ENCODE measurements at places on chromosomes 3 and 15.

GRCh38 chr3:197573048-197573767 lies 17.4 kb upstream of the BDH1 start:
- DNase-seq: no peak

DNA sequence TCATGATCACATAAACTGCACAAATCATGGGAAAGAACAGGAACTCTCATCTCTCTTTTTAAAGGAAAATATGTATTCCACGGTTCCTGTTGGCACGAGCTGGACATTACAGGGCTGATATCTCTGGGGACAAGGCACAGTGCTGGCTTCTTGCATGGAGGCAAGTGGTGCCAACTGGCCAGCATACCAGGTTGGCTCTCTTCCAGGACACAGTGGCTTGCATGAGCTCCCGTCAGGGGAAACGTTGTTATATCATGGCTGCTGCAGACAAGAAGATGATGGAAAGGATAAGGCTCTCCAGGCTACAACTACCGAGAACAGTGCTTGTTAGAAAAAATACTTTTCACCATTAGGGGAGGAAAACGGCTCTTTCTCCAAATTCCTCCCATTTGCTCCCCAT lies 283.9 kb downstream of the RORA start:
- DNase-seq: no peak

GRCh38 chr3:13044496-13045240 lies 28.6 kb downstream of the IQSEC1 start:
- DNase-seq: no peak

- peak; percentile 52 for DNase-seq
Measured at GRCh38 chr3:29453284-29454001, 172.6 kb downstream of the RBMS3 start.

DNA sequence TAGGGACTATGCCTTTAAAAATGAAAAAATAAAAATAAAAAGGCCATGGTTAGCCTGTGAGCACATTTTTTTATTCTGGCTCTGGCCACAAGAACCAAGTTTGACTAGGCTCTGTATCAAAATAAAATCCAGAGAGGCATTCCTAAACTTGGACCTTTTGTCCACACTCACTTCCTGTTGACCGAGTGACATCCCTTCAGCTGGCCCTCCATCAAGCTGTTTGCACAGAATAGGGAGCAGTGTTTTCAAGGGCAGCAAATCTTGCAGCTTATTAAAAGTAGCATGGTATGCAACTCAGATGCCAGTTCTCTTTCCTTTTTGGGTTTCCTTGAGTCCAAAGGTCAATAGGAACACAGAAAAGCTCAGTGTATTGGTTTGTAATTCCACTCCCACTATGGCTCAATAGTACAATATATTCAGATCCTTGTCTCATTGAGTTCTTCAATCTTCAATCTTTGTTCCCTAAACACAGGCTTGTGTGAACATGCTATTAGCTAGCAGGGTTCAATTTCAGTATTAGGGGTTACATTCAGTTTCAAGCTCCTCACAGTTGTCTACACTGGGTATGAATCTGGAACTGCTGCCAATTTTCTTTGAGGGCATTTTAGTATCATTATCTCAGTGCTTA lies 244.5 kb downstream of the RBMS3 start:
- no peak for DNase-seq

DNA sequence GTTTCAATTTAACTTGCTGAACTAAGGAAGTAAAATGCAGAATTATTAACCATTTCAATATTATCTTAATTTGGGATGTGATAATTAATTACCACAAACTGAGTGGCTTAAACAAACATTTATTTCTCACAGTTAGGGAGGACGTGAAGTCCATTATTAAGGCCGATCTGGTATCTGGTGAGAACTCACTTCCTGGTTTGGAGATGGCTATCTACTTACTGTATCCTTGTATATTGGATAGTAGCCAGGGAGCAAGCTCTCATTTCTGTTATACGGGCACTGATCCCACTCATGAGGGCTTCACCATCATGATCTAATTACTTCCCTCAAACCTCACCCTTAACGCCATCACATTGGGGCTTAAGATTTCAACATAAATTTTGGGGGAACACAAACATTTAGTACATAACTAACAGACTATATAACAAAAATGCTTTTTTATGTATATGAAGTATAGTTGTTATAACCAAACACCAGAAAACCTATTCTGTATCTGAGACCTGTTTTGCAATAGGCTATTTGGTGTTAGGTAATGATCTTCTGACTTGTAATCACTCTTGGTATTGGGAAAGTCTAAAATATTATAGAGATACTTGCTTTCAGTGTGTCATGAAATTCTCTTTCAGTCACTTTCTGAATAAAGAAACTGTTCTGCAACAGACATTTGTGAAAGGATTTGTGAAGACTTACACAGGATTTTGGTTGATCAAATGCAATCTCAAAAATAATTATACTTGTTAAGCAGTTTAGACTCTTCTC lies 4.7 kb upstream of the KPNA4 start:
- no peak for DNase-seq

GRCh38 chr3:32249184-32249782 lies 10.8 kb downstream of the CMTM8 start:
- DNase-seq: no peak

- DNase-seq: no peak
Measured at GRCh38 chr15:47129033-47129432, 588.3 kb upstream of the SEMA6D start.

GRCh38 chr3:13637311-13637891 lies 88.5 kb downstream of the FBLN2 start:
- DNase-seq: no peak

DNA sequence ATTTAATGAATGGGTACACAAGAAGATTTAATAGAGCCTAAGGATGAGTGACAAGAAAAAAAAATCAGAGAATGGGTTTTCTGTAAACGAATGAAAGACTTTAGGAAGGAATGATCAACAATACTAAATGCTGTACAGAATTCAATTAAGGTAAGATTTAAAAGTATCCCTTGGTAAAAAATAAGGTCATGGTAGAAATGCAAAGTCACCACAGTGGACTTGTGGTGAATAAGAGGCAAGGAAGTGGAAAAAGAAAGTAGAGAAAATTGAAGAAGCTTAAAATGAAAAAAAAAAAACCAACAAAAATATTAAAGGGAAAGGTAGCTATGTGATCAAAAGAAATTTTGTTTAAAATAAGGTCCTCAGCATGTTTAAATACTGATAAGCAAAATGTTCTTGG lies 82.4 kb downstream of the PLSCR2 start:
- DNase-seq: no peak

GRCh38 chr3:64848822-64849221 lies 161.0 kb upstream of the ADAMTS9 start:
- DNase-seq: no peak

DNA sequence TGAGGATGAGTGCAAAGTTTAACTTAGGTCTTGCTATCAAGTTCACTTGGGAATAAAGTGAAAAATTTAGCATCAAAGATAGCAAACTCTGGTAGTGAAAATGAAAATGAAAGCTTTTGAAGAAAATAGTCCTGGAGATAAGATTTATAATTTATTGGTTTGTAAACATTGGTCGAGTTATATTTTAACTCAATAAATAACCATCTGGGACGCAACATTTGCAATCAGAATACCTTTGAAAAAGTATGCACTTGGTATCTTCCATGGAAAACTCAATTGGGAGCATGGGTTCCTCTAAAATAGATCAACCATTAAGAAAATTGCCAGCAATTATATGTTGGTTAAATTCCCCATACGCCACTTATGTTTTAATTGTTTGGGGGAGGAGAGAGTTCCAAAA lies 209.5 kb downstream of the NAALADL2 start:
- no peak for DNase-seq

DNA sequence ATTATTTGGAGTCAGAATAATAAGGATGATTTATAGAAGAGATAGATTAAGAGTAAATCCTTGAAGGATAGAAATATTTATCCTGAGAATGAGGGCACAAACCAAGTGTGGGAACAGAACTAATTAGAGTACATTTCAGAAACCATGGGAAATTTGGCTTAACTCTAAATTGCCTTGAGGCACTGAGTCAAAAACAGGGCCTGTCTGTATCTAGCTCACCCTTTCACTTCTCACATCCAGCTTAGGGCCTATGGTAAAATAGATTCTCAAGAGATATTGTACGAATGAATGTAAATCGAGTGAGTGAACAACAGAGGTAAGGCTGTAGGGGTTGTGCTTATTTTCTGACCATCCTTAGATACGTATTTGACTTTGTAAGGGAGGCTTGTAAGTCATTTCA lies 586.1 kb upstream of the DPPA4 start:
- no peak for DNase-seq

- DNase-seq: no peak
Measured at GRCh38 chr3:188578576-188579363, 424.8 kb downstream of the LPP start.

DNA sequence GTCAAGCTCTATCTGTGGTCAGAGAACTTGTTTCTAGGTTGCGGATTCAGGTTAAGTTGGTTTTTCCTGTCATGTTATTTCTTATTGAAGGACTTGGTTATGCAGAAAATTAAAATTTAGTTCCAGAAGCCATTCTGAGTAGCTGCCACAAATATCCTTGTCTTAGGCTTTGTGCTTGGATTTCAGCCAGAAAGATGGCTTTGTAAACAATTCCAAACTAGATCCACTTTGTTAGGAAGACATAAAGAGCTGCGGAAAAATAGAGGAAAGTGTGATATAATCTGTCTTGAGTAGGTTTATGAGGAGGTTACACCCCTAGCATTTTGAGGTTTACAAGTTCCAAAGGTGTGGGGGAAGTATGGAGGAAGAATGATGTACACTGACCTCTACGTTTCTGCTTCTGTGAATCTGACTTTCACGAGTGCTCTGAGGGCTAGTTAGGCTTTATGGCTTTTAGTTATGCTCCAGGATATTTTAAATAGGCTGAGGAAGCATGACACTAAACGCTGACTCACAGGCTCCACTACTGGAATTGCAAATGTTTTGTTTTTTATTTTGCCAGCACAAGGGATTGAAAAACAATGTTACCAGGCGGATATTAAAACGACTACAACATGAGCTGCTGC lies 46.3 kb upstream of the UTS2B start:
- DNase-seq: no peak

- no peak for DNase-seq
Measured at GRCh38 chr3:150931745-150932144, 26.5 kb upstream of the MINDY4B start.

- no peak for DNase-seq
Measured at GRCh38 chr3:124845406-124845805, 41.8 kb downstream of the ITGB5 start.

- no peak for DNase-seq
Measured at GRCh38 chr3:53643757-53644156, 149.3 kb downstream of the CACNA1D start.
